ENCODE measurements at places on chromosomes 1 and 21.
A peak's percentile ranks its signal among the peaks of the same experiment; 100 is the strongest.

DNA sequence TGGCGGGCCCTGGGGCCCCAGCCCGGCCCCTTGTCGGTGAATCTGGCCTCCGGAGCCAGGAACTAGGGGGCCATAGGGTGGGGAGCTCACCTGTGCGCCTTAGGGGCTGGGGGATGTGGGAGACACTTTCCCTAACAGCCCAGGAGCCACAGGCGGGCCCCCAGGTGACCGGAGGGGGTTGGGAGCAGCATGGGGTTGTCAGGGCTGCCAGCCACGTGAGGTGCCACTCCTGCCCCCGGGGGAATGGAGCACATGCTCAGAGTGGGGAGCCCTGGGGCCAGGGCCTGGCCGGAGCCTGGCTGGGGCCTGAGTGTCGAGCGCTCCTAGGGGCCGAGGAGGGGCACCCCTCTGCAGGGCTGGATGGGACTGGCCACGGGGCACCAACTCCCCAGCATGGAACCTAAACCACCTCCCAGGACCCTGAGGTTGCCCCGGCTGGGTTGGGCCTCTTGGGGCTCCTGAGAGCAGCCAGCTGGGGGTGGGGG is 19.9 kb downstream of the PRXL2B start:
- DNase-seq: no peak

DNA sequence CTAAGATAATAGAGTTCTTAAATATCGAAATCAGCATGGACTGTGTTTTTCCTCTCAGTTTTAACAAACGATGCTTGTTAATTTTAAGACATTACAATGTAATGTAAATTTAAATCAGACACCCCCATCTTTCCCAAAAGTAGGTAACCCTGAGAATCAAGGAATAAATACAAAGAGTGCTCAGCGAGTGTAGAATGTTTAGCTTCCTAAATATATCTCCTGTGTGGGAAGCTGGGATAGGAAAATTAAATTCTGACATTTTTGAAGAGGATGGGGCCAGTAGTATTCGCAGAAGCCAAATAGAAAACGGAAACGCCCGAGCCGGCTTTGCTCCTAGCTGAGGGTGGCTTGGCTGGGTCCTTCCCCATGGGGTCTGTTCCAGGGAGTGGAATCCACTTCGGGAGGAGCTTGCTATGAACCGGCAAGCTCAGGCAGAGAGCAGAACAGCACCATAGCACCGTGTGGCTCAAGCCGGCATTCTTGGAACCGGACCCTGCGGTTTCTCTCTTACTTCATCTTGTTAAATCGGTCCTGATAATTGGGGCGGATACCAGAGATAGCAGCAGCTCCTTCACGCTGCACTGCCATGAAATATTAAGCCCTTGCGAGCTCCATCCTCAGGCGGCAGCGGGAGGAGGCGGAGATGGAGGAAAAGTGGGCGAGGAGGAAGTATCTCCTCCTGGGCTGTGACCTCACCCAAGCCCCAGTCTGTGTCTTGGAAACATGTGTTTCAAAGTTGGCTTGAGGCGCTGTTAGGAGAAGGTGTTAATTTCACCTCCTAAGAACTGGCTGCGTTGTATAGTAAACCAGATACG is 24.9 kb downstream of the MAP3K7CL start:
- peak; percentile 5 for DNase-seq

DNA sequence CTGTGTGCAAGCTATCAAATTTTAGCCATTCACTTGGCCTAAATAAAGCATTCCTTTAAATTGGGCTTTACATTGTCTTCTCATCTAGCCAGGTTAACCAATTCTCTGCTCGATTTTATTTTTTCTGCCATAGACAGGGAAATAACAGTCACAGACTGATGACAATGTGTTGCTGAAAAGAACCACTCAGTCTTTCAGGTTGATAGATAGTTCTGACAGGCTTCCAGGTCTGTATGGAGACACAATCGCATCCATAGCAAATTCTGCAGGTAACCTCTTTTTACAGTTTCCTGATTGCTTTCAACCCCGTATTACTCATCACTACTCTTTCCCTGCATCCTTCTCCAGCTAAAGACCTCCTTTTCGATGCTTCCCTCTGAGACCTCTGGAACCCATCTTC is 198.0 kb downstream of the KCNH1 start:
- no peak for DNase-seq

- DNase-seq: no peak
Measured at GRCh38 chr1:28954126-28954726, 39.9 kb downstream of the EPB41 start.

DNA sequence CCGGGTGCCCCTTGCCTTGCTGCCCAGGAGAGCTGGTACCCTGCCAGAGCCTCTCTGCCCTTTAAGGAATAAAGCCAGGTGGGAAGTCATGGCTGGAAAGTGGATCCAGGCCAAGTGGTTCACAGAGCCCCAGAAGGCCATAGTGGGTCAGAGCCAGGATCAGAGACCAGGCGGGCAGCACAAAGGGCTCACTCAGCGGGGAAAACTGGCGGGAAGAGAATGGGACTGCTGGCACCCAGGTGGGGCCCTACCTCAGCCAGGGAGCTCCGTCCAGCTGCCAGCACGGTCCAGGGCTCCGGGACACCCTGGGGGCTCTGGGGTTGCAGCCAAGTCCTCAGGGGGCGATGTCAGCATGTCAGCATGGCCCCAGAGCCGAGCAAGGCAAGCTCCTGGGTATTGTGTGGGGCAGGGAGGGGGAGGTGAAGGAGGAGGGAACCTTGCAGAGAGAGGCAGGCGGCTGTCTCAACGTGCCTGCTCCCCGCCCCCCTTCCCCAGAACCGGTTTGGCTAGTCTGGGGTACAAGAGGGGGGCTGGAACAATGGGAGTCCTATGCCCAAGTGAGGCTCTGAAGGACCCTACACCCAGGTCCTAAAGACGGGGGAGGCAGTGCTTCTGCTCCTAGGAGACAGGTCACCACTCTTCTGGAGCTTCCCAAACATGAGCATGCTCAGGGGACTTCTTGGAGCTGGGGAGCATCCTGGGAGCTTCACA is at the start of gene ARHGEF19:
Gene ARHGEF19, minus strand, starts transcription at position 402 of the 711 bp plus-strand sequence. CDS start 3,598 bp downstream, outside the sequence.
- peak; percentile 83 for DNase-seq

GRCh38 chr1:207838156-207839082 is 72.5 kb downstream of the CD34 start:
- DNase-seq: no peak

- no peak for DNase-seq
Measured at GRCh38 chr1:189616893-189617292, 860.8 kb downstream of the BRINP3 start.

- no peak for DNase-seq
Measured at GRCh38 chr1:229203991-229204632, 66.8 kb upstream of the RAB4A start.

DNA sequence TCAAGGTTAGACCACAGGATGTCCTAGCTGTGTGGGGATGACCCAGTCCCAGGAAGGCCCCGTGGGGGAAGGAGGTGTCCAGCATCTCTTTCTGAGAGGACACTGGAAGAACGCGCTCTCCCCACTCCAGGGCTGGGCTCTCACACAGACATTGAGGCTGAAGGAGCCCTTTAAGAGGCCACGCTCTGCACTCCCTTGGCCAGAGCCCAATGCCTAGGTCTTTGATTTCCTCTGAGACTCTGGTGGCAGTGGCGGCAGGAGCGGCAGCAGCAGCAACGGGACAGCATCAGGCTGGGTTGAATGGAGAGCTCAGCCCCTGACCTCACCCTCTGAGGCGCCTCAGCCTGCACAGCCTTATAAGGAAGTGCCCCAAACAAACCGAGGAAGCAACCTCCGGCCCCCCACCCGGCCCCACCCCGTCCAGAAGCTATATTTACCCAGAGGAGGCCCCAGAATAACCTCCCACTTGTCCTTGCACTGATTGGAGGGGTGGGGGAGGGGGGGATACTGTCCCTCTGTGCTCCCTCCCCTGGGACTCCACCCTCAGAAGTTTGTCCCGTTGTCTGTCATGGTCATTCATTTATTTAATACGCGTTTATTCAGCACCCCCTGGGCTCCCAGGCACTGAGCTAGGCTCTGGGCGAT is 12.3 kb downstream of the NES start:
- no peak for DNase-seq

DNA sequence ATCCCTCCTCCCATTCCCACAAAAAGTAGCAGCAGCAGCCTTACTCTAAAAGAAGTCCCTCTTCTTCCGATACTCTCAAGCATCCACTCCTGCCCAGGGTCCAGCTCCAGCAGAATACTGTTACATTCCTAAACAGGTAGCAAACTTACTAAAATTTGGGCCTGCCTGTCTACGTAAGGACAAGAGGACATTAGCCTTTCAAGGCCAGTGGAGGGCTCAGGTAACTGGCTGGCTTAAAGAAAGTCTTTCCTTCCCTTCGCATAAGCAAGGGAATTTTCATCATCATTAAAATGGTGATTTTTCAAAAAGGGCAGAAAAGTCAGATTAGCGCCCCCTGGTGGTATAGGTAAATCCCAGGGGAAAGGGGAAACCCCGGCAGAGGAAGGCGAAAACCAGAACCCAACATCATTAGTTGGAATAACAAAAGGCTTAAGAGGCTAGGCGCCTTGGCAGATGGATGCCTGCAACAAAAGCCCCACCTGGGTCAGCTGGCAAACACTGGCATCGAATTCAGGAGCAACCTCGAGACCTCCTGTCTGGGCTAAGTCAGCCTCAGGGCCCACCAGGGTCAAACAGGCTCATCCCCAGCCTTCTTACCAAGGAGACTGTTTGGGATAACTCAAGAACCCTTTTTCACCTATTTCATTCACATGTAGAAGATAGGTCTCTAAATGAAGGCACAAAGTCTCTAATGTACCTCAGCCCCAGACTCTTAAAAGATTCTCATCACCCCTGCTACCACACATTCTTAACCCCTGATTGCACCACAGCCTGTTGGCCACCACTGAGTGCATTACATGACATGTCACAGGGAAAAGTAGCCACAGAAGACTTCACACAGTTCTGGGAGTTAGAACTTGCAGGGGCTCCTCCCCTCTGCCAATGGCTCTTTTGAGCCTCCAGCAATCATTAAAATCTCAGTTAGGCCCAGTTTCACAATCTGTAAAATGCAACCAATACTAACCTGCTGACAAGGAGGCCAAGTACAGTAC is 36.7 kb downstream of the ERI3 start:
- DNase-seq: peak; percentile 42

GRCh38 chr1:233777566-233777965 is 126.9 kb upstream of the SLC35F3 start:
- no peak for DNase-seq

Data from T47D (cell line).